Kidney epithelial cell (primary cell): ENCODE measurements at places on chromosomes 3 and 15. TPM values are rescaled to one million over a fixed set of nuclear protein-coding genes. Genes with fewer than 3 reads are reported as not detected.

SCN5A gene
- 3.8 and 6.4 TPM in 2 replicates for total RNA-seq

BAHD1 gene
- 15.2 and 15.7 TPM in 2 replicates for total RNA-seq

LINGO1 gene
- total RNA-seq = 1.2 and 4.8 TPM in 2 replicates

MORC1 gene
- not detected in 2 replicates for total RNA-seq

GOLGA6B gene
- not detected in 2 replicates for total RNA-seq
